ENCODE measurements at places on chromosomes 5 and 9. TPM values are rescaled to one million over a fixed set of nuclear protein-coding genes. Genes with fewer than 3 reads are reported as not detected.

GHR gene
- total RNA-seq, result 39.3 TPM

DNA sequence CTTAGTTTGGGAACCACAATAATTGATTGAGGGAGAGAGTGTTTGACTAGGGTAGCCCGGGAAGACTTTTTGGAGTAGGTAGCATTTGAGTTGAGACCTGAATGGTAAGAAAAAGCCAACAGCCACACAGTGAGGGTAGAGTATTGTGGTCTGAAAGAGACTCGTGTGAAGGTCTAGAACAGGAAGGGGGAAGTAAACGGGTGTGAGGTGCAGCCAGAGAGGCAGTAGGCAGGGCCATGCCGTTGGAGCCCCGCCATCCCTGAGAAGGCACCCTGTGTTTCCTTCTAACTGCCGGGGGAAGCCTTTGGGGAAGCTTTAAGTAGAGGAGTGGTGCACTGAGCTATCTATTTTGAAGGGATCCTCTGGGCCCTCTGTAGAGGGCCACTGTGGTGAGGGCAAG is 3.5 kb upstream of the F2RL2 start:
- no peaks in the 10 kb centered on the region for H3K27me3 ChIP-seq
- DNase-seq, result no peak
- H3K4me1 ChIP-seq, result no peaks in the 10 kb centered on the region

DNA sequence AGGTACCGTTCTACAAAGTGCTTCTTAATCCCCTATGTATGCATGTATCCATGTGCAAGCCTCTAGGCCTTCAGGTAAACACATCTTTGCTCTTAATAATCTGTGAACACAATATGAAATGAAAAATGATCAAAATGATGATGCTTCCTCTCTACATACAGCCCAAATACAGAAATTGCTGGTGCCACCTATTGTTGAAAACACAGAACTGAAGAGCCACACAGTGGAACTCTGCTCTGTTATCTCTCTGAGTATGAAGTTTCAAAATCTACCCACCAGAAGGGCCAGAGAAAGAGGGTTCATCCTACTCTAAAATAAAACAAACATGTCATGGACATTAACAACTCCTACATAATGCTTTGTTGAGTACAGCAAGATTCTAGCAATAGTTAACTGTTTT is 71.3 kb downstream of the GLIS3 start:
- H3K27me3 ChIP-seq, result no peaks in the 10 kb centered on the region
- DNase-seq, result no peak
- no peak overlapping the region for H3K27ac ChIP-seq
- H3K36me3 ChIP-seq, result no peaks in the 10 kb centered on the region
- no peak overlapping the region for H3K4me3 ChIP-seq
- no peaks in the 10 kb centered on the region for H3K4me1 ChIP-seq

ACTBL2 gene
- not detected for total RNA-seq

MOB3B gene
- total RNA-seq, result 20.5 TPM
